ENCODE measurements at places on chromosomes 16 and 17.

DNA sequence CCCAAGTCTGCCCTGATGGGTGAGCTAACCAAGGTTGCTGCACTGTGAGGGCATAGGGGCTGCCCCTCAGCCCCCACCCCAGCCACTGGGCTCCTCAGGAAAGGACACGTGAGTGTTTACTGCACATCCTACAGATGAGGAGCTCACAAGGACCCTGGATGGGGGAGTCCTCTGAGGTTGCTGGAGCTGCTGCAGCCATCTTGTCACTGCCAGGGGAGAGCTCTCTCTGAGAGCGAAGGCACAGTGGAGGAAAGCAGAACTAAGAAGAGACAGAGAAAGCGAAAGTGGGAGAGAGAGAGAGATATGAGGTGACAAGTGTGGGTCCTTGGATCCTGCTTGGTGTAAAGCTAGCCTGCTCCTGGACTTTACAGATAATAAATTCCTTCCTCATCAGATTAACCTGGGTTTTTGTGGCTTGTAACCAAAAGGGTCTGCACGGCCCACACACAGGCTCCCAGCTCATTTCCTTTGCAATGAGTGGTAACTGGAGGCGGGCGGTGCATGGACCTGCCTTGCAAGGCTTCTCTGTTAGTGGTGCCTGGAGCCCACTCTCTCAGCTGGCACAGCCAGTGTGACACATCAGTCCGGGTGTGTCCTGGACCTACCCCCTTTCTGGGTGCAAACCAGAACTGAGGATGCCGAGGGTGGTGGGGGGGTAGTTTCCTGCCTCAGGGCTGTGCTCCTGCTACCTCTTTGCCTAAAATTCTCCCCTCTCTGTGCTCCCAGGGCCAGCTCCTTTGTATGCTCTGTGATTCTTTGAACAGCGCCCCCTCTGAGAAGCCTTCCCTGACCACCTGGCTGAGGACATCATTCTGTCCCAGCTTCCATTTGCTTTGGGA, 14.2 kb downstream of the SNX20 start:
- no peaks in the 10 kb centered on the region for H3K36me3 ChIP-seq
- no peak overlapping the region for H3K27ac ChIP-seq
- H3K27me3 ChIP-seq: no peaks in the 10 kb centered on the region
- DNase-seq: peak; percentile 74
- no peaks in the 10 kb centered on the region for H3K4me1 ChIP-seq

GRCh38 chr16:12087901-12088421, 111.4 kb downstream of the SNX29 start:
- no peak overlapping the region for H3K4me3 ChIP-seq
- H3K27me3 ChIP-seq: peaks cover 20% of the 10 kb centered on the region
- no peaks in the 10 kb centered on the region for H3K36me3 ChIP-seq
- no peak overlapping the region for H3K27ac ChIP-seq
- no peak for DNase-seq

GRCh38 chr16:47483616-47484015, 22.5 kb downstream of the PHKB start:
- H3K27ac ChIP-seq: no peak overlapping the region
- no peaks in the 10 kb centered on the region for H3K27me3 ChIP-seq
- H3K36me3 ChIP-seq: peaks cover 21% of the 10 kb centered on the region
- H3K4me1 ChIP-seq: no peaks in the 10 kb centered on the region
- H3K4me3 ChIP-seq: no peak overlapping the region
- no peak for DNase-seq

- no peaks in the 10 kb centered on the region for H3K4me1 ChIP-seq
- DNase-seq: no peak
- H3K27ac ChIP-seq: no peak overlapping the region
- H3K27me3 ChIP-seq: no peaks in the 10 kb centered on the region
- H3K4me3 ChIP-seq: no peak overlapping the region
Measured at GRCh38 chr16:67930678-67931211, 917 bp downstream of the CTRL start.

- H3K4me1 ChIP-seq: no peaks in the 10 kb centered on the region
- H3K27me3 ChIP-seq: no peaks in the 10 kb centered on the region
- H3K36me3 ChIP-seq: peaks cover 4% of the 10 kb centered on the region
- no peak overlapping the region for H3K4me3 ChIP-seq
- DNase-seq: no peak
Measured at GRCh38 chr17:4728124-4728523, 3.1 kb upstream of the MED11 start.

DNA sequence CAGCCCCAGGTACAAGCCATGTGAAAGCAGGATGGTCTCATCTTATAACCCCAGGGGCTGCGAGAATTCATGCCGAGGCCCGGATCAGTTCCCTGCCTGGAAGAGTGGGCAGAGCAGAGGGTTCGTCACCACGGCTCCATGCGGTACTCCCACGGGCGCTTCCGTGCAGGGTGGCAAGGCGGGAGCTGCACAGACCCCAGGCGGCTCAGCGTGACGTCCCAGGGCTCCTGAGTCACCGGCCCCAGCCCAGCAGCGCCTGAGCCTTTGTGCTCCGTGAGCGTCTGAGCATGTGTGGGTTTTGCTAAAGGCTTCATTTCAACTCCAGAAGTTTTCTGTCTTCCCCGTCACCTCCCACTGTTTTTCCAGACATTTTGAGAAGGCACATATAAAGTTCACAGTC, 71.2 kb upstream of the CHMP6 start:
- peaks cover 17% of the 10 kb centered on the region for H3K36me3 ChIP-seq
- DNase-seq: no peak
- peak overlapping the region; percentile 47 for H3K27ac ChIP-seq

DNA sequence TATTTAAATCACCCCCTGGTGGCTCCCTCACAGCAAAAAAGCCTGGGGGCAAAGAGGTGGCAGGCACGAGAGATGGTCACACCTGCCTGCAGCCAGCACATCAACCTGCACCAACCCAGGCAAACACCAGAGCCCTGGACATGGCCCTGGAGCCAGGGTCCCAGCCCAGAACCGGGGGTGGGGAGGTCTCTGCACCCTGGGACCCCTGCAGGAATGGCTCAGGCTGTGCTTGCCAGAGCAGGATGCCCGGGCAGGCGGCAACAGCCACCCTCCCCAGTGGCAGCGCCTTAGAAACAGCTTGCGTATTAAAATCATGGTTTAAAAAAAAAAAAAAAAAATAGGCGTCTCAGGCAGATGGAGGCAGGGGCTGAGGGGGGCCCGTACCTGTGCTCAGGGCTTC, 16.2 kb downstream of the MYBBP1A start:
- no peak overlapping the region for H3K27ac ChIP-seq
- no peak overlapping the region for H3K4me3 ChIP-seq
- DNase-seq: no peak
- H3K36me3 ChIP-seq: peaks cover 23% of the 10 kb centered on the region
- H3K27me3 ChIP-seq: no peaks in the 10 kb centered on the region

DNA sequence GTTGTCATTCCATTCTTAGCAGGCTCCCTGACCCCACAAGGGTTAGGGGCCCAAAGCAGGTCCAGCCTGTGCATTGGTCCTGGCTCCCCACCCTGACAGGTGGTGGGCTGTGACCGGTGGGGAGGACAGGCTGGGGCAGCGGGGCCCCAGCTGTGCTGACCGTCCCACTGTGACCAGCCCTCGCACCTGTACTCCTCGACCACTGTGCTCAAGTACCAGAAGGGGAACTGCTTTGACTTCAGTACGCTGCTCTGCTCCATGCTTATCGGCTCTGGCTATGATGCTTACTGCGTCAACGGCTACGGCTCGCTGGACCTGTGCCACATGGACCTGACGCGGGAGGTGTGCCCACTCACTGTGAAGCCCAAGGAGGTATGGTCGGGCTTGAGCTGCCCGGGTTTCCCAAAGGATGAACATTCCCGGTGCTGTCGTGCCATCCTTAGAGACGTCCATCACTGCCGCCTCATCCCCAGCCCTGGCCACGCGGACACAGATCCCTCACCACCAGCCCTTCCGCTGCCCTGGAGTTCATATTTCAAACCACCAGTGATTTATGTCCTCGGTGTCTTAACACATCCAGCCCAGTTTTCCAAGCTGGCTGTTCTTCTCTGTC, 7.3 kb downstream of the DRC7 start:
- no peak overlapping the region for H3K27ac ChIP-seq
- H3K36me3 ChIP-seq: no peaks in the 10 kb centered on the region
- DNase-seq: no peak
- peaks cover 12% of the 10 kb centered on the region for H3K4me1 ChIP-seq

DNA sequence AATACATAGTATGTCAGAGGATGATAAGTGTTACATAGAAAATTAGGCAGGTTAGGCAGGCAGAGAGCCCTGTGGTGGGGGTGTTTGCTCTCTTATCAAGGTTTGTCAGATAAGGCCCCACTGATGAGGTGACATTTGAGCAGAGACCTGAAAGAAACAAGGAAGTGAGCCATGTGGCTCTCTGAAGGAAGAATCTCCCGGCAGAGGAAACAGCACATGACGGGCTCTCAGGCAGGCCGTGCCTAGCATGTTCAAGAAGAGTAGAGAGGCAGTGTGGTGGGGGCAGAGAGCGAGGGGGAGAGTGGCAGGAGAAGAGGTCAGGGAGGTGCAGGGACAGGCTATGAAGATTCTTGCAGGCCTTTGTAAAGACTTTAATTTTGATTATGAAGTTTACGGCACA, 82.0 kb upstream of the ASIC2 start:
- H3K4me3 ChIP-seq: no peak overlapping the region
- peak; percentile 70 for DNase-seq
- no peaks in the 10 kb centered on the region for H3K36me3 ChIP-seq
- H3K27ac ChIP-seq: no peak overlapping the region

DNA sequence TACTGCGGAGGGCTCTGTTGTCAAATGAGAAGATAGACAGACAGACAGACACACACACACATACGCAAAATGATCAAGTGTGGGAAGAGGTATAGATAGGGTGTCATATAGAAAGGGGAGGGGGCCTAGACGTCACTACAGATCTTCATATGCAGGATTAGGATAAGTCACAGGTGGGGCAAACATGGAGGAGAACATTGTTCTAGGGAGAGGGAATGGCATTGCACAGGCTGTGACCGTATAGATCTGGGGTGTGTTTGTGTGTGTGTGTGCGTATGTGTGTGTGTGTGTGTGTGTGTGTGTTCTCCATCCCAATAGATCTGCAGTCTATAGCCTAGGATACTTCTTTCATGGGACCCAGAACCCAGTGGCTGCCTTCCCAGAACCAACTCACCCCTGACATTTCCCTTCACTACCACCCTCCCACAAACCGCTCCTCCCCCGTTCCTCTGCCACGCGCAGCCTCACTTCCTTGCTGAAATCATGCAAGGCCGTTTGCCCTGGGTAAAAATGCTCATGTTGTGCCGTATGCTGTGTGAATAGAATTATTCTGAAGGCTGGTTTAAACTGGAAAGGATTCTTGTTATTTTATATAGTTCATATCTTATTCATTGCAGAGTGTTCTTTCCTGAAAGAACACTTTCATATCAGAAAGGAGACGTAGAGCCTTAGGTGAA, 50.5 kb upstream of the CCL1 start:
- H3K27ac ChIP-seq: no peak overlapping the region
- peak; percentile 72 for DNase-seq
- no peak overlapping the region for H3K4me3 ChIP-seq
- peaks cover 3% of the 10 kb centered on the region for H3K27me3 ChIP-seq
- H3K4me1 ChIP-seq: peaks cover 6% of the 10 kb centered on the region

- DNase-seq: peak; percentile 78
- peaks cover 49% of the 10 kb centered on the region for H3K27me3 ChIP-seq
- H3K27ac ChIP-seq: no peak within 1 kb of the TSS
- no peaks in the 10 kb centered on the region for H3K4me1 ChIP-seq
Measured at GRCh38 chr16:23302045-23302956, at the start of gene SCNN1B. SCNN1B (plus strand) TSS chr16:23302302; CDS start chr16:23348600, 46,298 bp downstream.
